Fibroblast of mammary gland (primary cell): ENCODE measurements at places on chromosomes 2 and 18.

- peak; percentile 50 for DNase-seq
Measured at GRCh38 chr2:226098861-226099745, 699.6 kb downstream of the NYAP2 start.

GRCh38 chr2:47227532-47228279 is 72.6 kb upstream of the STPG4 start:
- DNase-seq: no peak

- DNase-seq: no peak
Measured at GRCh38 chr18:27042177-27042576, 142.9 kb downstream of the CHST9 start.

GRCh38 chr18:55390898-55391297 is 197.1 kb downstream of the TCF4 start:
- no peak for DNase-seq

GRCh38 chr2:143375384-143375880 is 246.2 kb downstream of the ARHGAP15 start:
- no peak for DNase-seq

DNA sequence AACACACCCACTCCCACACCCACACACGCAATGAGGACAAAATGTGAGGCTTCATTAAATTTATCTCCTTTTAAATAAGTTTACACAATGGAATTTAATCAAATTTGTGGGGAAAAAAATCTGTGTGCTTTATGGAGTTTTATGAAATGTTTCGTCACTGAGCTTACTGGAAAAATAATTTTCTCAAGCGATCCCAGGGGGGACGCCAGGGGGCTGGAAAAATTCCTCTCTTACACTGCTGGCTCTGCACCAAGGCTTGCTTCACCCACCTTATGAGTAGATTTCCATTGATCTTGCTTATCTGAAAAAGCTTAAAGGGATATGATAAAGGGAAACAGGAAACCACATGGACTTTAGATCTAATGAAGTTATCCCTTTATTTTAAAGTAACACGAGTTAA is 95.5 kb downstream of the CABYR start:
- peak; percentile 15 for DNase-seq

DNA sequence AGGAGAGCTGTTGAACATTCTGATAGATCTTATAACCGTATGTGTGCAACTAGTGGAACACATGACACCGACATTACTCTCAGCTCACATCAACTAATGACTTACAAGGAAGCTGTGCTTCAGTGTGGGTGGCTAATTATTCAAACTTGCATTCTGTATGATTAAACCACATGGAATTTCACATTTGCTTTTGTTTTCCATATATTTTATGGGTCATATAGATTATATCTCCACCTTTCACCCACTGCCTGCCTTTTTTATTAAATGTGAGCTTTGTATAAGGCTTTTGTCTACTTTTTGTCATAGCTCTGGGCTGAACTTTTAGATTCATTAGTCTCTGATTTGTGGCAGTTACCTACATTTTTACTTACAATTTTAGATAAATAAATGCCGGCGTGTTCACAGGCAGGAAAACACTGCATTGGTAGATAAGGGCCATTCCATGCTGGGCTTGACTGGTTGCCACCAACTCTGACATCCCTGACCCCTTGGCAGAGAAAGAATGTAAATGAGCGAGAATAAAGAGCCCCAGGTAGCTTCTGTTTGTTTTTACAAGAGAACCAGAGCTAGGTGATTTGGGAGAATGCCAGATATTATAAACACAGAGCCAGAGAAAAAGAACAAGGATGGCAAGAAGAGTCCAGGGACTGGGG is 35.7 kb downstream of the LYPD6 start:
- DNase-seq: peak; percentile 3

GRCh38 chr18:22739789-22740188 is 193.3 kb upstream of the RBBP8 start:
- no peak for DNase-seq

DNA sequence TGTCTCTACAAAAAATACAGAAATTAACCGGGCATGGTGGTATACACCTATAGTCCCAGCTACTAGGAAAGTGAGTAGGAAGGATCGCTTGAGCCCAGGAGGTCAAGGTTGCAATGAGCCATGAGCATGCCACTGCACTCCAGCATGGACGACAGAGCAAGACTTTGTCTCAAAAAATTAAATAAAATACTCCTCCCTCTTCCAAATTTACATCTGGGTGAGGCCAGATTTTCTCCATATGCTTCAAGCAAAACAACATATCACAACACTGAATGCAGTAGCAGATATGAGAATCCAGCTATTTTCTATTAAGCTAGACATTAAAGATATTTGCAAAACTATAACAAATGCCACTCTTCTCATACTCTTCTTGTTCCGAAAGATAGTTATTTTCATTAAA is 20.9 kb downstream of the MEMO1 start:
- no peak for DNase-seq

DNA sequence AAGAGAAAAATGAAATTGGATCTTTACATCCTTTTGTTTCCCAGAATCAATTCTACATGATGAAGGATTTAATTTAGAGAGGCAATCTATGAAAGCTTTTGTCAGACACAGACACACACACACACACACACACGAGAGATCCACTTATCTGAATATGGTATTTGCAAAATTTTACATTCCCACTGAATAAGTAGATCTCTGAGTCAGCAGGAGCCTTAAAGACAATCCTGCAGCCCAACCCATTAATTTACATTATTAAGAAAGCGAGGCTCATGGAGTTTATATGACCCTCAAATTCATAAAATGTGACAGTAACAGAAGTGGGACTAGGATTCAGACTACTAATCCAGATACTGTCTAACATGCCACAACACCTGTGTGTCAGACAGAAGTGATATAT is 404.4 kb downstream of the NRXN1 start:
- DNase-seq: no peak

- DNase-seq: no peak
Measured at GRCh38 chr18:24942144-24942543, 409.8 kb downstream of the ZNF521 start.

GRCh38 chr2:195477248-195477995 is 179.6 kb upstream of the SLC39A10 start:
- DNase-seq: peak; percentile 81
